ENCODE measurements at places on chromosomes 11 and 22. TPM values are rescaled to one million over a fixed set of nuclear protein-coding genes. Genes with fewer than 3 reads are reported as not detected.

Gene POU2AF2
- total RNA-seq = not detected

Gene TMEM191C
- 1.1 TPM for total RNA-seq

Gene CLMP
- 139 TPM for total RNA-seq

Gene C22orf42
- total RNA-seq = not detected

Gene ZP1
- total RNA-seq = 0.32 TPM

Gene PMM1
- 31.1 TPM for total RNA-seq

Gene MN1
- 4.6 TPM for total RNA-seq

Data from bronchial smooth muscle cell (primary cell).